Karpas-422 (cell line): ENCODE measurements at places on chromosomes 12 and 14. TPM values are rescaled to one million over a fixed set of nuclear protein-coding genes. Genes with fewer than 3 reads are reported as not detected.

DNA sequence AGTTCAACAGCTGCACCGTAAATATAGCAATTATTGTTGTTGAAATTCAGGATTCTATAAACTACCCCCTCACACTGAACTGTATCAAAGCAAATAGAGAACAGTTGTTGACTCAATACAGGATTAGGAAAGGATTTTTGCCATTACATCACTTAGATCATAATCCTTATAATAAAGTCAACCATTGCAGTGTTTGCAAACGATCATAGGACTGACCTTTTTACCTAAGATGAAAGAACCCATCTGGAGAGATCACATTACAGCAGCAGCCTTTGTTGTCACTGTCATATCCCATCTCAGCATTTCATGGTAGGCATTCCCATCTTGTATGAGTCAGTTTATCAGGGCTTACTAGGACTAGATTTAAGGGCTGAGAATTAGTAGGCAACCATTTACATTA lies 96.1 kb downstream of the IPO8 start:
- DNase-seq = no peak
- no peak overlapping the region for H3K4me3 ChIP-seq
- no peaks in the 10 kb centered on the region for H3K36me3 ChIP-seq
- H3K27ac ChIP-seq = no peak overlapping the region
- no peaks in the 10 kb centered on the region for H3K27me3 ChIP-seq

DNA sequence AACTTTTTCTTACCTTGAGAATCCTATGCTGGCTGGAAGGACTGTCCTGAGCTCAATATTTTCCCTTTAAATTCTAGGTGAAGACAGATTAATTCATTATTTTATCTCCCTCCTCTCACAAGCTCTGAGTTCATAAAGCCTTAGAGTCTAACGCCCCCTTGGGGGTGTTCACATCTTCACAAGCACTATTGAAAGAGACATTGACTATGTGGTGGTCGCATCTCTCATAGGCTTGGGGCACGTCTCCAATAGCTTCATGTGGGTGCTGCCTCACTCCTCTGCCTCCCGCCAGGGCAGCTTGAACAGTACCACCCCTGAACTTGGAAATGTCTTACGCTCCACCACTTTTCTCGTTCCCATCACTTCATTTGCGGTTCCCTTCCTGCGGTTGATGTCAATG lies 106.2 kb downstream of the UNC79 start:
- no peak overlapping the region for H3K27ac ChIP-seq
- no peak overlapping the region for H3K4me3 ChIP-seq
- DNase-seq = peak; percentile 78
- no peaks in the 10 kb centered on the region for H3K27me3 ChIP-seq
- H3K4me1 ChIP-seq = peaks cover 11% of the 10 kb centered on the region
- no peaks in the 10 kb centered on the region for H3K36me3 ChIP-seq

DNA sequence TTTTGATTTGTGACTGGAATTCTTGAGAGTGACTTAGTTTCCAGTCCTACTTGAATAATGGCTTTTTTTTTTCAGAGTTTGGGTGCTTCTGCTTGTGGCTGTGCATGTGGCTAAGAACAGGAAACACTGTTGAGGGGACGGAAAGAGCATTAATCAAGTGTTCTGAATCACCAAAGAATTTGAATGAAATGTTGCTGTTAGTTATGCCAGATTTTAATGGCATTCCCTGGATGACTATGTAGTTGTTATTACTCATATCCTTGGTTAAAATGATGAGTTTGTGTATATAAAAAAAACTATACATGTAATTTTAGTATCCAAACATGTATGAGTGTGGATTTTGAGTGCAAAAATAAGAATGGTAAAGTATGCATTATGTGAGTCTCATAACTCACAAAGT lies 347.9 kb downstream of the BCAT1 start:
- no peak overlapping the region for H3K4me3 ChIP-seq
- H3K4me1 ChIP-seq = peaks cover 33% of the 10 kb centered on the region
- H3K27me3 ChIP-seq = no peaks in the 10 kb centered on the region
- H3K27ac ChIP-seq = no peak overlapping the region

GRCh38 chr14:105486974-105487448 lies 325 bp downstream of the CRIP1 start:
- H3K4me3 ChIP-seq = peak overlapping the region; percentile 94
- peak; percentile 87 for DNase-seq
- H3K4me1 ChIP-seq = peaks cover 59% of the 10 kb centered on the region
- H3K27ac ChIP-seq = peak overlapping the region; percentile 44; the same call in 1 of the 2 replicates

DNA sequence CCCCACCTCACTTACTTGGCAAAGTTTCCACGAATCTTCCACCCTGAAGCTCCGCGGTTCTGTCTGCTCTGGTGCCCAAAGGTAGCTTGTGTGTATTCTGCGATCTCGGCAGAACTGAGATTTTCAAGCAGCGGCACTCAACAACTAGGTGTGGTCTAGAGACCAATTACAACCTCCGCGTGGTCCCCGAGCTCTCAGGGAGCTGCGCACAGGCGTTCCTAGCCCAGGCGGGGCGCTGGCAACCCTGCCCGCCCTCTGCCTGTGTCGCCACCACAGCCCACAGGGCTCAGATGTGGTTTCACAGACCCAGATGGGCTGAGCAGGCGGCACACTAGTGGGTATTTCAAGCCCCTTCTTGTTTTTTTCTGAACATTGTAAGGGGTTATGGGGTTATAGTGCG lies 1.5 kb upstream of the DIABLO start:
- H3K27ac ChIP-seq = no peak overlapping the region
- H3K27me3 ChIP-seq = no peaks in the 10 kb centered on the region
- H3K36me3 ChIP-seq = peaks cover 15% of the 10 kb centered on the region
- H3K4me3 ChIP-seq = no peak overlapping the region

- no peak overlapping the region for H3K27ac ChIP-seq
- peaks cover 16% of the 10 kb centered on the region for H3K4me1 ChIP-seq
- H3K27me3 ChIP-seq = no peaks in the 10 kb centered on the region
- H3K36me3 ChIP-seq = no peaks in the 10 kb centered on the region
Measured at GRCh38 chr14:103102689-103103260, 8.2 kb downstream of the EXOC3L4 start.

GRCh38 chr12:58443981-58444371 lies 476.3 kb downstream of the LRIG3 start:
- no peaks in the 10 kb centered on the region for H3K36me3 ChIP-seq
- no peak overlapping the region for H3K4me3 ChIP-seq
- no peak overlapping the region for H3K27ac ChIP-seq
- no peaks in the 10 kb centered on the region for H3K27me3 ChIP-seq

- DNase-seq = no peak
- no peaks in the 10 kb centered on the region for H3K27me3 ChIP-seq
- no peaks in the 10 kb centered on the region for H3K36me3 ChIP-seq
- H3K27ac ChIP-seq = no peak overlapping the region
- H3K4me1 ChIP-seq = no peaks in the 10 kb centered on the region
Measured at GRCh38 chr12:77734214-77734883, 96.3 kb upstream of the NAV3 start.

GRCh38 chr12:13343375-13343774 lies 146.8 kb downstream of the EMP1 start:
- no peaks in the 10 kb centered on the region for H3K4me1 ChIP-seq
- H3K27me3 ChIP-seq = no peaks in the 10 kb centered on the region
- no peak overlapping the region for H3K4me3 ChIP-seq
- H3K27ac ChIP-seq = no peak overlapping the region
- DNase-seq = no peak

DNA sequence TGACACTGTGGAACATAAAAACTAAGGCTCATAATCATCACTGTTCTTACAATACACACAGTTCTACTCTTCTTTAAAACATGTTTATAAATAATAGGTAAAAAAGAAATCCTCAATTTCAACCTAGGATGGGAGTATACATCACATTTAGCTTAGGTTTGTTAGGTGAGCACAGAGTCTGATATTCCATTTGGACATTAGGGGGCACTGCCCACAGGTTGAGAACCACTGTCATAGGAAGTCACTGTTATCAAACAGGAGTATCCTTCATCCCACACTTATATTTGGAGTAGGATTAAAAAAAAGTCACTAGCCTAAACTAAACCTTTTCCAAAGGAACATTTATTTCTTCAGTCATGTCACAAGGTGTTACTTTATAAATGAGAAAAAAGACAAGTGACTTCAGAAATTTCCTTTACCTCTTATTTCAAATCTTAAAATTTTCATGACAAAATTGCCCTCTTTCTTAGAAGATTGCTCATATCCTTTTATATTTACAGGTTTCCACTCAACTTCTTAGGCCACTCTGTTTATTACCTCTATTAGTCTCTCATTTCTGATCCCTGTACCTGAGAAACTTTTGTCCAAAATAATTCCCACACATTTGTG lies 240.6 kb downstream of the CPNE8 start:
- H3K36me3 ChIP-seq = no peaks in the 10 kb centered on the region; the same call in 1 of the 2 replicates
- H3K4me3 ChIP-seq = no peak overlapping the region

- no peak overlapping the region for H3K4me3 ChIP-seq
- no peak overlapping the region for H3K27ac ChIP-seq
- no peak for DNase-seq
Measured at GRCh38 chr12:52182898-52183543, 8.8 kb downstream of the KRT80 start.

- no peak overlapping the region for H3K4me3 ChIP-seq
- DNase-seq = no peak
Measured at GRCh38 chr14:61342932-61343331, 21.6 kb downstream of the PRKCH start.

- 0 out of 2 replicates have a peak, but pooled peaks cover 3% of the 10 kb centered on the region for H3K27me3 ChIP-seq
- H3K4me1 ChIP-seq = no peaks in the 10 kb centered on the region
Measured at GRCh38 chr14:100815478-100816285, 10.2 kb upstream of the MEG3 start.

- peak overlapping the region; percentile 92 for H3K27ac ChIP-seq
- no peaks in the 10 kb centered on the region for H3K36me3 ChIP-seq
- DNase-seq = no peak
Measured at GRCh38 chr12:47393403-47393790, 312.4 kb downstream of the RPAP3 start.

DNA sequence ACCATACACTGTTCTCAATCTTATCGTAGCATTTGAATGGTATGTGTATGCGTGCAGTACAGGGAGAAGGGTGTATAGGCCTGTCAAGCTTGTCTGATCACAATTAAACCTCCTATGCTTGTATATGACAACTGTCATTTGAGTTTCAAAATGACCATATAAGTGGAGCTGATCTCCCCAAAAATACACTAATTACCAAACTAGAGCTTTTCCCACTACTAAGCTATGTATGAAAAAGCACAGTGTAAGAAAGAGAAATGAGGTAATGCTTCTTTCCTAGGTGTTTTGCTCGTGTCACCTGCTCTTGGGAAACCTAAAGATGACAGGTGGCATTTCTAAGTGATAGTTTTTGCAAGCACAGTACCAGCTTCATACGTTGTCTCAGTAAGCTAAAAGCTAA lies 1.1 kb upstream of the STK38L start:
- H3K36me3 ChIP-seq = no peaks in the 10 kb centered on the region
- H3K27ac ChIP-seq = no peak overlapping the region
- DNase-seq = no peak
- H3K4me3 ChIP-seq = no peak overlapping the region
- peaks cover 12% of the 10 kb centered on the region for H3K4me1 ChIP-seq
- H3K27me3 ChIP-seq = no peaks in the 10 kb centered on the region

- no peak for DNase-seq
- H3K36me3 ChIP-seq = peaks cover 15% of the 10 kb centered on the region
- H3K27ac ChIP-seq = no peak overlapping the region
- H3K4me1 ChIP-seq = peaks cover 7% of the 10 kb centered on the region
- H3K4me3 ChIP-seq = no peak overlapping the region
Measured at GRCh38 chr14:50334211-50334610, 22.1 kb downstream of the DMAC2L start.

DNA sequence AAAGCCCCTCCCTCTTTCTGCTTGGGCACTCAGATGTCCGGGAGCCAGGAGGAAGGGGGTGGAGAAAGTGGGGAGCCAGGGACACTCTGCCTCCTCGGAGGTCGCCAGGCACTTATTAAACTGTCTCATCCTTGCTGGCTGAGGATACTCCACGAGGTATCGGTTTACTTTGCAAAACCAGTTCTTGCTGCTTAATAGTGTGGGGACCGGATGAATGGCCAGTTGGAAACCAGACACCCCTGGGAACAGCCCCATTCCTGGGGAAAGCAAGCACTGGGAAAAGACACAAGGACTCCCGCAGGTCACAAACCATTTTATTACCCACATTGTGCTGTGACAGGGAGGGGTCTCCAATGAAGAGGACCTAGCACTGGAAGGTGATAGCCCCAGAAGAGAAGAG lies 34.2 kb downstream of the CCDC88C start:
- peaks cover 45% of the 10 kb centered on the region for H3K4me1 ChIP-seq
- no peak for DNase-seq
- H3K4me3 ChIP-seq = no peak overlapping the region
- peaks cover 10% of the 10 kb centered on the region for H3K36me3 ChIP-seq

- H3K36me3 ChIP-seq = no peaks in the 10 kb centered on the region
- DNase-seq = no peak
- H3K4me1 ChIP-seq = 0 out of 2 replicates have a peak, but pooled peaks cover 3% of the 10 kb centered on the region
- no peaks in the 10 kb centered on the region for H3K27me3 ChIP-seq
Measured at GRCh38 chr12:80293347-80293746, 150.7 kb upstream of the PTPRQ start.

GRCh38 chr12:1610072-1610643 lies 15.8 kb upstream of the FBXL14 start:
- H3K4me1 ChIP-seq = peaks cover 27% of the 10 kb centered on the region
- no peaks in the 10 kb centered on the region for H3K27me3 ChIP-seq
- DNase-seq = no peak
- H3K4me3 ChIP-seq = no peak overlapping the region
- H3K27ac ChIP-seq = no peak overlapping the region

DNA sequence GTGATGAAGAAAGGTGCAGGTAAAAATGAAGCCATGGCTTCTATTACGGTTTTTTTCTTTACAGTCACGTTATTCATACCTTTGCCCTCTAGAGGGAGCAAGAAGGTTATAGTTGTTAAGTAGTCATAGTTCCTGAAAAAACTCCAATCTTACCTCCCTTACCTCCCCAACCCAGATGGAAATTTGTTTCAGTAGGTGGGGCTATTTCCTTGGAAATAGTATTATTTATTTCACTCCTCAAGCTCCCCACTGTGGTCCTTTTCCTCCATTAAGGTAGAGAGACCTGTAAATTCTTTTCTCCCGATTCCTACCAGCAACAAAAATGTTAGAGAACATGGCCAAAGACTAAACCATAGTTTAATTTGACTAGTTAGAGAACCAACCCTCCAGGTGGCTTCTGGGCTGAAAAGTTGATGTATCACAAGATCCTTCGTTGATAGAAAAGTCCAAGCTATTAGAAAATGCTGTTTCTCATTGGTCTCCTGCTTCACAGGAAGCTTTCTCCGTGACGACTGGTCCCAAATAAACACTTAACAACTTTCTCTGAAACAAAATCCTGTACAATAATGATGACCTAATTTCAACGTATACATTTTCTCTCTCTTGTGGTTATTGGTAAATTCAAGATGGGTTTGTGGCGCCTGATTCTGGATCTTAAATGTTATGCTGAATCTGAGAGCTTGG lies 43.5 kb downstream of the TMX1 start:
- H3K36me3 ChIP-seq = peaks cover 15% of the 10 kb centered on the region; the same call in 1 of the 2 replicates
- H3K27ac ChIP-seq = peak overlapping the region; percentile 60; the same call in 1 of the 2 replicates

DNA sequence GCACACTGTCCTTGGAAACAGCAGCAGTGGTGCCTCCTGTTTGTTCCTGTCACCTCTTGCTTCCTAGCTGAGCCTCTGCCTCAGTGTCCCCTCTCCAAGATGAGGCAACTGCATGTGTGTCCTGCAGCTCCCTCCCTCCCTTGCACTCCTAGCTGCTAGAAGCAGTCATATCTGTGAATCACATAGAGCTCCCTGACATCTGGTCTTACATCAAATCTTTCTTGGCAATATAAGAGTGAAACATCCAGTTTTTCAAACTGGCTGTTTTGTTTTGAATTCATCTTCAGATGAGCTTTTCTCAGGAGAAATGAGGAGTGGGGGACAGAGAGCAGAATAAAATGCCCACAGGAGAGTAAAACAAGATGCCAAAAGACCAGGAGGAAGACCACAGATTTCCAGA lies 103.7 kb downstream of the VCPKMT start:
- H3K4me3 ChIP-seq = no peak overlapping the region
- H3K36me3 ChIP-seq = no peaks in the 10 kb centered on the region
- H3K27ac ChIP-seq = no peak overlapping the region

The MANSC4 gene
- total RNA-seq = not detected in 2 replicates

The CMTM5 gene
- total RNA-seq = not detected in 2 replicates

The STK38L gene
- total RNA-seq = 3.4 and 5.1 TPM in 2 replicates
